Activated naive CD4-positive, alpha-beta T cell (primary cell): ENCODE measurements at places on chromosomes 2 and 18.

DNA sequence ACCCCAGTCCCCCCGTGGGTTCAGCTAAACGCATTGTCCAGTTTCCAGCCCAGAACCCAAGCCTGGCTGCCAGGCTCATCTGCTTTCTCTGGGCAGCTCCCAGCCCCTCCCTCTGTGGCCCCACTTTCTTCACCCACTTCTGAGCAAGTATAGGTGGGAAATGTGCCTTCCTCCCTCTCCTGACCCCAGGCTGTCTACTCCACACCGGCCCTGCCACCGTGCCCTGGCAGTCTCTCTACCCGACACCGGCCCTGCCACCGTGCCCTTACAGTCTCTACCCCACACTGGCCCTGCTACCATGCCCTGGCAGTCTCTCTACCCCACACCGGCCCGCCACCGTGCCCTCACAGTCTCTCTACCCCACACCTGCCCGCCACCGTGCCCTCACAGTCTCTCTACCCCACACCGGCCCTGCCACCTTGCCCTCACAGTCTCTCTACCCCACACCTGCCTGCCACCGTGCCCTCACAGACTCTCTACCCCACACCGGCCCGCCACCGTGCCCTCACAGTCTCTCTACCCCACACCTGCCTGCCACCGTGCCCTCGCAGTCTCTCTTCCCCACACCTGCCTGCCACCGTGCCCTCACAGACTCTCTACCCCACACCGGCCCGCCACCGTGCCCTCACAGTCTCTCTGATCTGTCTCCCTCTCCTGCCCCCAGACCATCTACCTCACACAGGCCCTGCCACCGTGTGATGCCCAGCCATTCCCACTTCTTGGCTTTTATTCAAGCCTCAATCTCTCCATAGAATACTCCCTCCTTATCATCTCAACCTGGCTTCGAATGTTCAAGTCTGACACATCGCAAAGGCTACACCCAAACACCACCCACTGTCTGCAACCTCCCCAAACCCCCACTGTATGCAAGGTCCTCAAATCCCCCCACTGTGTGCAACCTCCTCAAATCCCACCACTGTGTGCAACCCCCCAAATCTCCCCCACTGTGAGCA, 108.9 kb downstream of the TPO start:
- DNase-seq = no peak

- no peak for DNase-seq
These were observed 28.9 kb downstream of the PPP3R1 start for GRCh38 chr2:68223419-68223818.

DNA sequence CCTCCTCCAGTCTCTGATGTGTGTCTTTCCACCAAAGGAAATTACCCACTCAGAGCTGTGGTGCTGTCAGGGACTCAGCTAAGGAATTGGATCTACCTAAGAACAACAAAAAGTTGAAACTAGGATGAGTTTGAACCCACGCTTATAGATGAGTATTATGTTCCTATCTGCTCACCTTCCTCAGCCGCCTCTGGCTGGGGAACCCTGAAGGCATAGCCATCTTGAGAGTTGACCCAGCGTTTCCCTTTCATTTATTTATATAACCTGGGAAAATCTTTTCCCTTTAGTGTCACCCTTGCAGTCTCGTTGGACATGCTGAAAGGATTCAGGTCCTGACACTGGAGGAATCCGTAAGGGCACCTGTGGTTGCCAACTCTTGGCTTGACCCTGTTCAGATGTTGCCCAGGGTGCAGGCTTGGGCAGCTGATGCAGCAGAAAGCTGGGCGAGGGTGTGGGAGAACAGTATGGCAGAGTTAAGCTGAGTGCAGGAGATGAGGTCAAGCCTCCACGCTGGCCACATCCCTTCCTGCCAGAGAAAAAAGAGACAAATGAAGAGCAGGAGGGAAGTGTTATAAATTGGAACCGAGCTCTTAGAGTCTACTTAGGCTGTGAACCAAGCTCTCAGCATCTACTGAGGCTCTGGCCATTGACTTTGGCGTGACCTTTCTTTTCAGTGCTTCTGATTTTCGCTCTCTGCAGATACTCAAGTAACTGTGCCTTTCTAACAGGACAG, 1.9 kb downstream of the CDH20 start:
- DNase-seq = no peak

DNA sequence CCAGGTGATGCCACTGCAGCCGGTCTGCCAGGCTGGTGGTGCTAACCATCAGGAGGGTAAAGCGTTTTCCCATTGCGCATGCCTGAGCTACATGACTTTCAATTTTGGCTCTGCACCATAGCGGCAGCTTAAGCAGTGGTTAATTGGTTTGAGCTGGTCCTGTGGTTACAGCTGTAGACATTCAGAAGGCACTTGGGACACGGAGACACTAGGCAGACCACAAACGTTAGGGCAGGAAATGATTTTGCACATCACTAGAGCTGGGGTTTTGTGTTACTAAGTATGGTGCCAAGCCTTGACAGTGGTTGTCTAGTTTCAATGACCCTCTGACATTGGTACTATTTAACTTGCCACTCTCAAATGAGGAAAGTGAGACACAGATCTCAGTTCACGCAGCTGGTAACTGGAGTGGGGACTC, 28.9 kb upstream of the CNOT11 start:
- DNase-seq = no peak

DNA sequence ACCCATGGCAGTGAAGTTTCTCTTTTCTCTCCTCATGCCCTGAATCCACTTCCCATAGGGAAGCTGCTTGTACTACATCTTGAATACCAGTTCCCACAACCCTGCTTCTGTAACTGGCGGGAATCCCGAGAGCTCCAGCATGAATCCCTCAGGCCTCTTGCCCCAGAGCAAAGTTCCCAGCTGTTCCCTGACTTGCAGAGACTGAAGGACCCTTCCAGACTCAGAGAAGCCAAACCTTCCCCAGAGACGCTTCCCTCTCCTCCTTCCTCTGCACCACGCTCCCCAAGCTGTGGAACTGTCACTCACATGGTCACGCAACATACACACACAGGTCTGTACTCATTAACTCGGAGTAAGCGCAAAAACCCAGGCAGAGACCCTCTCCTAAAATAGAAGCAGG, 26.4 kb downstream of the TRAPPC12 start:
- no peak for DNase-seq

DNA sequence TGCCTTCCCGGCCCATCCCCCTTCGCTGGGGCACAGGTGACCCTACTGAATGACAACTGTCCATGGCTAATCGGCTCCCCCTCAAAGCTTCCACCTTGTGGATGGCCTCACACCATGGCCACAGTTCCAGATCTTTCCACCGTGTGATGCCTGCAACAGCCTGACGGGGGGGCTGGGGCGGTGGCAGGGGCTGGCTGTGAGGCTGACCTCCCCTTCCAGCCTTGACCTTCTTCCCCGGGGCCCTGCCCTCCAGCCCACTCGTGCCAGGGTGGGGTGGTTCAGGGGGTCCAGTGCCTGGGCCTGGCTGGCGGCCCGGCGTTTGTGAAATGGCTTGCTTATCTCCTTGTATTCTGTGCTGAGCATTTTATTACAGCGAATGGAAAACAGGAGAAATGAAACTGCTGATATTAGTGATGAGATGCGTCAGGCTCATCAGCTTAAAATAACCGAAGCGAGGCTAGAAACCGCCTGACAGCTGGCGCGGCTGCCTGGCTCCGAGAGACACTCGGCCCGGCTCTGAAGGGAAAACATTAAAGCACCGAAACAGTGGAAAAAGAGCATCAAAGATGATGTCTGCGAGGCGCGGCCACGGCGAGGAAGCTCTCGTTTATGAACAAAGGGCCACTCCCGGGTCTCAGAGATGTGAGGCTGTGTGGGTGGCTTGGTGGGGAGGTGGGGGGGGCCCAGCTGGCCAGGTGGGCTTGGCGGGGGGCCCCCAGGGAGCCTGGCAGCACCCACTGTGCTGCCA, 916 bp upstream of the PDCD1 start:
- no peak for DNase-seq

GRCh38 chr18:78856569-78857313, 122.9 kb upstream of the SALL3 start:
- DNase-seq = no peak

DNA sequence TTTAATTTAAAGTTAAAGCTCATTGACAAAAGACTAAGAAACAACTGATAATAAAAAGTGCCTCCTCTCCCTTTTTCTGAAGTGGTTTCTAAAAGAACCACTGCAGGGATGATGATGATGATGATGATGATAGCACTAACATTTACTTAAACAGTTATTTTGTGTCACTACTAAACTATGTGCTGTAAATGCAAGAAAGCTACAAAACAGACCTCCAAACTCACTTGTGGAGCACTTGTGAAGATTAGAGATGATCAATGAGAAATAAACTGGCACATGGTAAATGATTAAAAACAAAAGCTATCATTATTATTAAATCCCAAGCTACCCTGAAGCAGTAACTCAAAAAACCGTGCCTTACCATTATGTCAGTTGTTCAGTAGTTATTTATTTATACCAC, 88.7 kb downstream of the SLC8A1 start:
- DNase-seq = no peak

GRCh38 chr2:75493230-75493629, 67.5 kb downstream of the EVA1A start:
- DNase-seq = no peak

DNA sequence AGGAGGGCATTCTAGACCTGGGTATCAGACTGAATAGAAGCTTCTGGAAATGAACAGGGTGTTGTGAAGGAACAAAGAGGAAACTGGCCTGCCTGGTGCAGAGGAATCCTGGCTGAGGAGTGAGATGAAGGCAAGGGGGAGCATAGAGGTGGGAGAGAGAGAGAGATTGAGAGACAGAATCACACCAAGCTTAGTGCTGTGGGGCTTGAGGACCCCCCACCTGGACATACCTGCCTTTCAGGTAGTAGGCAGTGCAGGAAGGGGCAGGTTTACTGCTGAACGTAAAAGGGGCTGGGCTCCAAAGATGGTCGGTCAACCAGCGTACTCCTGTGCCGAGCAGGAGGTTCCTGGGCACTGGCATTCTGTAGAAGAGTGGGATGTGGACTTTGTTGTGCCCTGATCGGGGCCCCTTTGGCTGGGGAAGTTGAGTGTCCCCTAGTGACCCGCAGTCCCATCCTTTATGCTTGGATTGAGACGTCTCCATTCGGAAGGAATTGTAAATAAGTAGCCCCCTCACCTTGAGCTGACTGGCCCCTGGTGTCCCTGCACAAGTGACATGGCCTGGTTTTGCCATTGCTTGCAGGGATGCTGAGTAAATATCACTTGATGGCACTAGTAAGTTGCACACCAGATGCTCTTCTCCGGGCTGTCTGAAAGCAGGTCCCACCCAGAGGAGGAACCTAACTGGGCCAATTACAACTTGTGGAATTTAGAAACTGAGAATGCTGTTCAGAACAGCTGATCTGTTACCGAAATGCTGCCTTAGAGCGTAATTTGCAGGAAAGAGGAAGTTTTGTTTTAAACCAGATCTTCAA, 1.4 kb downstream of the UBE2F start:
- no peak for DNase-seq

DNA sequence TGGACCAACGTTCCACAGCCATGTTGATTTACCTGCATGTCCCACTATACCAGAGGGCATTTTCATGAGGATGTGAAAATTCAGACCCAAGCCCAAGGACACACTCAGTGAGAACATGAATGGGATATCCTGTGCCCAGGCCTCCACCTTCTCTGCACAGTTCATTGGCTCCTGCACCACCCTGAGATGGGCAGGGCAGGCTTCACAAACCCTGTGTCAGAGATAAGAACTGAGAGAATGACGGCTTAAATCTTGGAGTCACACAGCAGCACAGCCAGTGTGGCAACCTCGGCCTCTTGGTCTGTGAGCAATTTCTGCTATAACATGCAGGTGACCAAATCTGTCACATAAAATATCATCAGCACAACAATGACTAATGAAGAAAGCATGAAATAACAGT, 71.9 kb downstream of the UXS1 start:
- no peak for DNase-seq

DNA sequence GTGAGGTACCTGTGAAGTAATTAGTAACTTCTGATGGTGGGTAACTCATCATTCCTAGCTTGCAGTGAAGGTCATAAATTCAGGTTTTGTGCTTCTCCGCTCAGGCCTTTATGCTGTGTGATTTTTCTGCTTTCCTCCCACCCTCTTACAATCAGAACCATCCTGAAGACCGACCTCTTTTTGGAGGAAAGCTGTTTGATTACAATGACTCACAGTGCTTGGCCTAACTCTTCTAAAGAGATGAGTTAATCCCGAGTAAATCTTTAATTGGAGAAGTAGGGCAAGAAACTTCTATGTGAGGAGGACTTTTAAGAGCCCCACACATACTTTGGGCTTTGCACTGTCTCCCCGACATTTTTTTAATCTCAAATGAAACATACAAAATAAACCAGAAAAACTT, 53.1 kb downstream of the TTC27 start:
- no peak for DNase-seq

- DNase-seq = no peak
These were observed 1841.3 kb upstream of the CELF4 start for GRCh38 chr18:39406941-39407340.

GRCh38 chr2:143740431-143740830, 611.2 kb downstream of the ARHGAP15 start:
- no peak for DNase-seq

DNA sequence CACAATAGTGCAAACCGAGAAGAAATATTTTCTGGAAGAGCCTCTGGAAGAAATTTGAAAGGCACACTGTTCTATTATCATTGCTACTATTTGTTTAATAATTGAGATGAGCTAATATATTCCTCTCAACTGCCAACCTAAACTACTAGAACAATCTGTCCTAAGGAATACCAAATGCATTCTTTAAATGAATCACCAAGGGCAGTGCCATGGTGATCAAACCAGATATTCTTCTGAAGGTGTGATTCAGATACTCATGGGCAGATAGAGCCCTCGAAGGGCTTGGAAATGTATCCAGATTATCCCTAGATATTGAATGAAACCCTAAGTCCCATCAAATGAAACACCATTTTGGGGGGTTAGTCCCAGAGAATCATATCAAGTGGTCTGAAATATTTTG, 76.6 kb downstream of the FIGN start:
- DNase-seq = no peak

- no peak for DNase-seq
These were observed 383.1 kb upstream of the ID2 start for GRCh38 chr2:8298783-8299182.

DNA sequence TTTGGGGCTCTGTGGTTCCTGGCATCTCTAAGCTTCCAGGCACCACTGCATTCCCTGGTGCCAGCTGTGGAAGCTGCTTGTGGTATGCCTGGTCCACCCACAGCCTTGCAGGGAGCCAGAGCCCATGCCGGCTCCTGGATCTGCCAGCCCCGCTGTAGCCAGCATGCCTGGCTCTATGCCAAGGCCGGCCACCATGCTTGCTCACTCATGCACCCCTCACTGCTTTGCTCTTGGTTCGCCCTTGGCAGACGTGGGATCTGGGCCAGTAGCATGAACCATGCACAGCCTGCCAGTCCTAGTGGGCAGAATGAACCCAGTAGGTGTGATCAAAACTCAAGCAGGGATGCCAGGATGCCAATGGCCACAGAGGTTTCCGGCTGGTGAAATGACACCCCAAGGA, 634.2 kb upstream of the TMEFF2 start:
- no peak for DNase-seq

DNA sequence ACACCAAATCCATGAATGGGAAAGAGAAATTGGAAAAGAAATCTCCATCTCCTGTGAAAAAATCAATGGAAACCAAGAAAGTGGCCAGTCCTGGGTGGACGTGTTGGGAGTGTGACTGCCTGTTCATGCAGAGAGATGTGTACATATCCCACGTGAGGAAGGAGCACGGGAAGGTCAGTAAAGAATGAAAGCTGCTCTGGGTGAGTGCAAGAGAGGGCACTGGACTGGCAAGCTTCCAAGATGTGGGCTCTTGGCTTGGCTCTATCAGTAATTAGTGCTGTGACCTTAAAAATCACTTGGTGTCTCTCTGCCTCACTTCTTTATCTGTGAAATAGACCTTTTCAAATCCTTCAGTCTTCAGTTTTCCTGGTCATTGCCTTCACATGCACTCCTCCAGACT, 89.0 kb downstream of the ZNF532 start:
- DNase-seq = no peak
